ENCODE measurements at places on chromosomes 3 and 15.

GRCh38 chr3:4322635-4323034 lies 19.5 kb downstream of the SETMAR start:
- peak; percentile 1 for DNase-seq

- DNase-seq = peak; percentile 39
Measured at GRCh38 chr15:91787198-91787597, 66.3 kb upstream of the SLCO3A1 start.

DNA sequence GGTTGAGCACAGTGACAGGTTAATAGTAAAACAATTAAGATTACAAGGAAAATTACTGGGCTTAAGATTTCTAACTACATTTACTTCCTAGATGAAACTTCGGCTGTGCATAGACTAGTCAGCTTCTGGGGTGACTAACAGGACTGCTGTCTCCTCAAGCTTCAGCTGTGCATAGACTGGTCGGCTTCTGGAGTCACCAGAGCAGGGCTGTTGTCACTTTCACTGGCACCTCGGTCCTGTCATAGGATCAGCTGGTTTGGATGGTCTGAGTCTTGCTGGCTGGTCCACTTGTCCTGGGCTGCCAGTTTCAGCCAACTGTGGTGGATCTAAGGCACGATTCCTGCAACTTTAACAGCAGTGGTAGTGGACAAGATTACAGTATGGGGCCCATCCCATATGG lies 23.9 kb upstream of the ACAD9 start:
- DNase-seq = no peak

DNA sequence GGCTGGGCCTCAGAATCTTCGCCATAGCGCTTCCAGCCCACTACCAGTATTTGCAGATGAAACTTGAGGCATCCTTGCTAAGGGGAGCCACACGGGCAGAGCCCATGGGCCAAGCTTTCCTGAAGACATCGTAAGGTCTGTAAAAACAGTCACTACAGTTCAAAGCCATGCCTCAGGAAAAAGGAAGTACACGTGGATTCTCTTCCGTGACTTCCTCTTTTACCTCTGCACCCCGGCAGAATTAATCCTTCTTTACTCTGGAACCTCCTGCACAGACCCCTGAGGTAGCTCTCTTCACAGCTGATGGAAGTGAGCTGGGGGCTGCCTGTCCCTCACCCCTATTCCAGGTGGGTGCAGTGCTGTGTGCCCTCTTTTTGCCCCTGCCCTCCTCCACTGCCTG lies 129.2 kb downstream of the CHDH start:
- no peak for DNase-seq

DNA sequence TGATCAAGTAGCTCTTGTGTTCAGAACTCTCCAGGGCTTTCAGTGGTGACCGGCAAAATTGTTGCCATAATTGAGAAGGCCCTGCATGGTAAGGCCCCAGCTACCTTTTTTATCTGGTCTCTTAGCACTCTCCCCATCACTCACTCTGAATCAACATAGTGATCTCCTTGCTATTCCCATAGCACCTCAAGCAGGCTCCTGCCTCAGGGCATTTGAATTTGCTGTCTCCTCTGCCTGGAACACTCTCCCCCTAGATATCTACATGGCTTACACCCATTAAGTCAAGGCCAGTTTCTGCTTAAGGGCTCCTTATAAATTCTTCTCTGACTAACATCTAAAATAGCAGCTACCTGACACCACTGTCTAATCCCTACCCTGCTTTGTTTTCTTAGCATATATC lies 3.3 kb upstream of the ARID3B start:
- DNase-seq = no peak

DNA sequence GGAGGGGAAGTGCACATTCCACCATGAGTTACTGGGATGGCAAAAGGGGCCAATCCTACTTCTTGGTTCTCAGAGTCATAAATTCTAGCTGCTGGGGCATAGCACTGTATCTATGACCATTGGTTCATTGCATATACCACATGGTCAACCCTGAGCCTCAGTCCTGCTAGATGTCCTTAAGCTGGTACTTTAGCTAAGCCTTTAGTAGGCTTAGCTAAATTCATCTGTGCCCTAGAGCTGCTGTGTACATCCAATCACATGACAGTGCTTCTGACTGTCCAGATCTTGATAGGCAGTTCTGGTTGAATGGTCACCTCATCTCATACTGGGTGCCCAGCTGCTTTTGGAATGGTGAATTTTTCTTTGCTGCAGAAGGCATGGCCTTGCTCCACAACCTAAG lies 8.2 kb downstream of the NDUFB4 start:
- DNase-seq = no peak

- no peak for DNase-seq
Measured at GRCh38 chr3:66083096-66083678, 44.5 kb upstream of the MAGI1 start.

DNA sequence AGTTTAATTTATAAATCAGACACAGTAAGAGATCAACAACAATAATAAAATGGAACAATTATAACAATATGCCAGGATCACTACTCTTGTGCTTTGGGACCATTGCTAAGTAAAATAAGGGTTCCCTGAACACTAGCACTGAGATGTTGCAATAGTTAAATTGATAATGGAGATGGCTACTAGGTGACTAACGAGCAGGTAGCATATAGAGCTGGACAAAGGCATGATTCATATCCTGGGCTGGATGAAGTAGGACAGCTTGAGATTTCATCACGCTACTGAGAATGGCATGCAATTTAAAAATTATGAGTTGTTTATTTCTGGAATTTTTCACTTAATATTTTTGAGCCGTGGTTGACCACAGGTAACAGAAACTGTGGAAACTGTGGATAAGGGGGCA lies 20.7 kb upstream of the MYZAP start:
- no peak for DNase-seq

- DNase-seq = no peak
Measured at GRCh38 chr15:70401709-70402108, 304.0 kb upstream of the TLE3 start.

DNA sequence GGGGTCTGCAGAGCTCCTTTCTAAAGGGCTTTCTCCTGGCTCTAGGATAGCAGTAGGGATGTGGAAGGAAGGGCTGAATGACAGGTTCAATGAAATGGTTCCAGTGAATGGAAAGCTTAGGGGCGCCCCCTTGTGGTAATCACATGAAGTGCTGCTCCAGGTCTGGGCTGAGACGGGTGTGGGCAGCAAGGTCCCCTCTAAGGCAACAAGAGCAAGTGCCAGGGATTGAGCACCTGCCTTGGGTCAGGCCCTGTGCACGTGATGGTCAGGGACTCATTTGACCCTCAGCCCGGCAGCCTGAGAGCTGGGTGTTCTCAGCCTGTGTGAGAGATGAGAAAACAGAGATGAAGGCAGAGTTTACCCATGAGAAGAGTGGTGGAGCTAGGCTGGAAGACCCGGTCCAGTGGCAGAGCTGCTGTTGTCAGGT lies 12.1 kb upstream of the CX3CR1 start:
- peak; percentile 19 for DNase-seq

GRCh38 chr3:80914854-80915253 lies 846.6 kb downstream of the GBE1 start:
- DNase-seq = no peak

DNA sequence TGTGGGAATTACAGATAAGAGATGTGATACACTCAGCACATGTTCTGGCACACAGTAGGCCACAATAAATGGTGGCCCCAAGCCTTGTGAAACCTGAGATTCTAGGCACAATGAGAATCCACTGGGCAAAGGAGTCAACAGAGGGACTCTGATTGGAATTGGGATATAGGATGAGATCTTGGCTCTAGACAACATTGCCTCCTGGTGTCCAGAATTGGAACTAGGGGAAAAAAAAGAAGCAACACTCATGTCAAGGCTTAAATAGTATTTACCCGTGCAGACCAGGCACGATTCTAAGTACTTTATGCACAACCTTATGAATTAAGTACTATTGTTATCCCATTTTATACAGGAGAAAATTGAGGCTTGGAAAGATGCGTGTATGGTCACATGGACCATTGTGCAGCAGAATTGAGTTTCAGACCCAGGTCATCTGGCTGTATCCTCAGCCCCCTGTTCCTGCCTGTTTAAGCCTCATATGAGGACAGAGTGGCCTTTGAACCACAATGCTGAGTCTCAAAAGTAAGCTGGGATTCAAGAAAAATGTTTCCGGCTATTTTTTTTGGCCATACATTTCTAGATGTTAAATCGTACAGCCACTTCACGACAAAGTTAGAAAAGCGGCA lies 124.8 kb downstream of the SV2B start:
- DNase-seq = peak; percentile 63

DNA sequence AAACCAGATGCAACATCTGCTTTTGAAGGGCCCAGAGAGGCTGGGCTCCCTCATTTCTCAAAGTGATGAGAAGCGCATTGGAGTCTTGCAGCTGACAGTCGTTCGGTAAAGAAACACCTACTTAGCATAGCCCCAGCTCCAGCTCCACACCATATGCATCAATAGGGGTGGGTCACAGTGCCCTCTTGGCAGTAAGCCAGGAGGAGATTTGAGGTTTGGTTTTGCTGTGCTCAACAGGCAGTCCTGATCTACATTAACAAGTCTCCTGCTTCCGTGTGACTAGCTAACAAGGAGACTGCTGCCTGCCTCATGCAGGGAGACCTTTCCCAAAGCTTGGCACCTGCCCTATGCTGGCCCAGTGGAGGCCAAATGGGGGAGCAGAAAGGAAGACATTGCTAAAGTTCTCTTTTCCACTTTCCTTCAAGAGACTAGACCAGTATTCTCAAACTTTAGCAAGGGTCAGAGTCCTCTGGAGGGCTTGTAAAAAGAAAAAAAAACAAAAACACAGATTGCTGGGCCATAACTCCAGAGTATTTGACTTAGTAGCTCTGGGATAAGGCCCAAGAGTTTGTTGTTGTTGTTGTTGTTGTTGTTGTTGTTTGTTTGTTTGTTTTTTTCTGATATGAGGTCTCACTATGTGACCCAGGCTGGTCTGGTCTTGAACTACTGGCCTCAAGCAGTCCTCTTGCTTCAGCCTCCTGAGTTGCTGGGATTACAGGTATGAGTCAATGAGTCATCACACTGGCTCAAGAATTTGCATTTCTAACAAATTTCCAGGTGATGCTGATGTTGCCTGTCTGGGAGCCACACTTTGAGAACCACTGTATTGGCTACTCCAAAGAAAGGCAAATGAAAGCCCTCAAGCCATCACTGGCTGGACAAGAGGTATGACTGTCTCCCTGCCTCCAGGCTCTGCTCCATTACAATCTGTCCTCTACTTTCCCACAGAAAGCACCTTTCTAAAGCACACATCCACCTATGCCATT lies 294.9 kb downstream of the RORA start:
- peak; percentile 84 for DNase-seq

DNA sequence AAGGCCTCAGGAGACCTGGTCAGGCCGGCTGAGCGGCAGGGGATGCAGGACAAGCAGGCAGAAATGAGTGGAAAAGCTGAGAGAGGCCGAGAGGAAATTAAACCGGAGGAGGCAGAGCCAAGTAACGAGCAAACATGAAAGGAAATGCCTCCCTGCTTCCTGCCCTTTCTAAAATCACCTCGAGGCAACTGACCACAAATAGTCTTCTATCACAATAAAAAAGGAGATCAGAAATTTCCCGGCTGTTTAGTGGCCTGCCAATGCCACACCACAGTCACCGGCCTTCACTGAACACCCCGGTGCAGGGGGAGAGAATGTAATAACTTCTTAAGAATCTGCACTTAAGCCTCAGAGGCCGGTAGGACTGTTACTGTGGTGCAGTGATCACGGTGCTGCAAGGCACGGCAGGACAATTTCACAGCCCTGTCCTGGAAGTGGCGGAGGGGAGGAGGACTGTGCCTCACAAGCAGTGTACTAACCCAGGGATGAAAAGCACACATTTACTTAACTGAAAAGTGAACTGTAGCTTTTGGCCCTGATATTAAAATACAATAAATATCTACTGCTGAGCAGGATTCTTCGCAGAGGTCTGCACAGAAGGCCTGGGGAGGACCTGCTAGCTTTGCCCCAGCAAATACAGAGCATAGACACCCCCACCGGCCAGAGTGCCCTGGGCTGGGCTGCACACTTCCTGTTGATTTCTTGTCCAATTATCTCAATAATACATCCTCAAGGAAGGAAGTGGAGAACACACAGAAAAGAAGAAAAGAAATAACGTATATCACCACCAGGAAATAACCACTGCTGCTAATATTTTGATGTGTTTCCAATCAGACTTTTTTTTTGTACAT lies 183.5 kb upstream of the NSMCE3 start:
- DNase-seq = no peak

GRCh38 chr15:99167201-99167600 lies 62.3 kb downstream of the SYNM start:
- DNase-seq = no peak

DNA sequence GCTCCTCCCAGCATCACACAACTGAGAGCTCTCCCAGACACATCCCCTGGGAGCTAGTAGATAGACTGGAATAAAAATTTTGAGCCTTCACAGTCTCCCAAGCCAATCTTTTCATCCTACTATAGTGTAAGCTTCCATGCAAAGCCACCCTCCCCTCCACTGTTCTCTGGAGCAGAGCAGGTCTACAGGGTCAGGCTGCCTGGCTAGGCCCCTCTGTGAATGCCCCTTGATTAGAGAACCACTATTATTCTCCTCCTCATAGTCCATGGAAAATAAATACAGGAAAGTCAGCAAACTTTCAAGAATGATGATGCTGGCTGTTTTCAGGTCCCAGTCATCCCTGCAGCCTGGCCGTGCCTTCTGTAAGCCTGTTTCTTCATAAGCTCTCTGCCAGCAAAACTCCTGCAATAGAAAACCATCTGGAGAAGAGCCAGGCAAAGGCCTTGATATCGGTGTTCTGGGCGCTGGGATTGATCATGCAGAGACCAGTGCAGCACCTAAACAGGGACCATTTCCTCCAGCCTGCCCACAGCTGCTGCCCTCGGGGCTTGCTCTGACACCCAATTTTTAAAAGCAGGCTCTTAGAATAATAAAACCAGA lies 51.7 kb downstream of the CRYGS start:
- peak; percentile 12 for DNase-seq

- no peak for DNase-seq
Measured at GRCh38 chr15:24761704-24762302, 86.2 kb downstream of the NPAP1 start.

DNA sequence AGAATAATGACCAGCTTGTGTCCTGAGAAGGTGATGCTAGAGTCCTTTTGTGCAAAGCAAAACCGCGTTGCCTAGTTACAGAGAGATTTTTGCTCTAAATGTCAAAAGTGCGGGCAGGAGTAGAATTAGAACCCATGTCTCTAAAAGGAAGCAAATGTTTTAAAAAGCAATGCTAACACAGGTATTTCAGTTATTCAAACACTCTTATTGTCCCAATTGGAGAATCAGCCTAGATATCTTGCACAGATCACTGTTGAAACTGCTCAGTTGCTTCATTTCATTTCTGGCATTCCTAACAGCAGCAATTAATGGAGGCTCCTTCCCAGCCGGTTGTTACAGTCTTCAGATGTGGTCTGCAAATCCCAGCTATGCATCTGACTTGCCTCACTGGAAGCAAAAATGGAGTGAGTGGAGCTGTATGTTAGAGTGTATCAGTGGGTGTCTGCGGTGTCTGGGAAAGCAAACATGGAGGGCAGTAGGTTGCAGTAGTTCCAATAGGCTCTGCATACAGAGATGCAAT lies 55.6 kb upstream of the SEMA6D start:
- DNase-seq = no peak
